ENCODE measurements at places on chromosomes 2 and 18.
A peak's percentile ranks its signal among the peaks of the same experiment; 100 is the strongest.

DNA sequence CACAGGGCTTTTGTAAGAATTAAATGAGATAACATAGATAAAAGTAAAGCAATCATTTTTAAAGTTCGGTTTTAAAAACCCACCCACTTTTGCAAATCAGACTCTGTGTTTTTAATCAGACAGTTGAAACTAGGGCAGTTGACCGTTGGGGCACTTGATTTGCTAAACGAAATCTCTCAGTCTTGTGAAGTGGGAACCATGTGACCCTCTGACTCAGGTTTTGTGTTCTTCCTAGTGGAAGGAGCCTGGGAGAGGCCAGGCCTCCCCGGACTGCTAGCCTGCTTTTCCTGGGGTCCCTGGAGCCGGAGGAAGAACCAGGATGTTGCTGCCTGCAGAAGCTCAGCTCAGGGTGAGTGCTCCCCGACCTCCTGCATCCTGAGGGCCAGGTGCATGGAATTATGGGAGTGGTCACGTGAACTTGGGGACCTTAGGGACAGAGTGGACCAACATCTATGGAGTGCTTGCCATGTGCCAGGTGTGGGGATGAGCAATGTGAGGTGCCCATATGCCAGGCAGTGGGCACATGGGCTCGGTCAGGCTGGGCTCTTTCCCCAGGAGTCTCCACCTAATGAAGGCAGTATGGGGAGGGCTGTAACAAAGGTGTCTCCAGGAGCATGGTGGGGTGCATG lies 3.9 kb downstream of the C2orf72 start:
- no peak for DNase-seq

DNA sequence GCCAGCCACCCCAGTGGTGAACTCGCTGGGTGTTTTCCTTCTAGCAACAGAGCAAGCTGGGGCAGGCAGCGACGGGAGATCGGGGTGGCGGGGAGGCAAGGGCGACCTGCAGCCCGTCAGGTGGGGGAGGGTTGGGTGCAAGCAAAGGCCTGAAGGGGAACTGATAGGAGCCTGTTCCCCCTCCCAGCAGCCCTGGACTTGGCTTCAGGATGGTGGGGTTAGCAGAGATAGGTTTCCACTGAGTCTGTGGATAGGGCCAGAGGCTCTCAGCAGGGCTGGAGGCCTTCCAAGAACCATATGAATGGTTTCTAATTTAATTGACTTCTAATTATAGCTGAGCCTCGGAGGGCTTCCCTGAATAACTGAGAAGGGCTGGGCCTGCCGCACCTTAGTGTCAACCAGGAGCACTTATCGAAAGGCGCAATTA lies 55.3 kb downstream of the EDAR start:
- DNase-seq = no peak

DNA sequence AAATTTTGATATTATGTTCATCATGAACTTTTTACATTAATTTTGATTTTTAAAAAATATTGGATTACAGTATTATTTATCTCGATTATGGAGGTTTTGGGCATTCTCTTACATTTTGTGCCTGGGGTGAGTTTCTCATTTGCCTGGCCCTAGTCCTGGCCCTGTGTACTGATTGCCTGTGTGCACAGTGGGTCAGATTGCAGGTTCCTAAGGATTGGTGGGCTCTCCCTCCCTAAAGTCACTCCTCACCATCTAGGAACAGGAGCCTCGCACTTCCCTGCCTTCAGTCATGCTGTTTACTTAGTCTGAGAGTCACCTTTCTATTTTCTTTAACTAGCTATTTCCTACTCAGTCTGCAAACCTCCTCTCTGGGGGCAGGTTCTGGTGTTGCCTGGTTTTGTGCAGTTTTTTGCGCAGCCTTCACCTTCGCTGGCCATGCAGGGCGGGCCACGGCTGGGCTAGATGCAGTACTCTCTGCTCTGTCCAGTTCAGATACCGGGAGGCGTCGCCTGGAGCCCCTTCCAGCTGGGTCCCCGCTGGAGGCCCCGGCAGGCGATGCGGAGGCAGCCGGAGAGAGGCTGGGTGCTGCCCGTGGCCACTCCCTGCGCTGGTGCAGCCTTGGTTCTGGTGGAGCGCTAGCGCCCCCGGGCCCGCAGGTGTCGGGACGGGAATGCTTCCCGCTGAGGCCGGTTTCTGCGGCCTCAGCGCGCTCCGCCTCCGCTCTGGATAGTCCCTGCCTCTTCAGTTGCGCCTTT lies 23.3 kb upstream of the MC5R start:
- DNase-seq = peak; percentile 76

DNA sequence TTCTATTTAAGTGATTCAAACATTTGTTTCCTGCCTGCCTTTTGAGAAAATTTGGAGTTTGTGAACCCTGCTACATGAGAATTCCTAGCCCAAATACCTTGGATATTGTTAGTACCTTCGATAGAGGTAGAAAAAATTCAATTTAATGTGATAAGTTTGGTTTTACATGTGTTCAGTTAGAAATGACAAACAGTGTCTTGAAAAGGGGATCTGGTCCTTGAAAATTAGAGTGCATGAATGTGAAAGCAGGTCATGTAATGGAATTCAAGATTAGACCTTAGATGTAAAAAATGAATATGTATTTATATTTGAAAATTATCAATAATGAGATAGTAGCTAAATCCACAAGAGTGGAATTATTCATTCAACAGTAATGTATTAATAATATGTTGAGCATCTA lies 70.5 kb downstream of the PIK3C3 start:
- DNase-seq = no peak

GRCh38 chr2:109422758-109423500 lies 190.8 kb downstream of the SEPTIN10 start:
- no peak for DNase-seq

DNA sequence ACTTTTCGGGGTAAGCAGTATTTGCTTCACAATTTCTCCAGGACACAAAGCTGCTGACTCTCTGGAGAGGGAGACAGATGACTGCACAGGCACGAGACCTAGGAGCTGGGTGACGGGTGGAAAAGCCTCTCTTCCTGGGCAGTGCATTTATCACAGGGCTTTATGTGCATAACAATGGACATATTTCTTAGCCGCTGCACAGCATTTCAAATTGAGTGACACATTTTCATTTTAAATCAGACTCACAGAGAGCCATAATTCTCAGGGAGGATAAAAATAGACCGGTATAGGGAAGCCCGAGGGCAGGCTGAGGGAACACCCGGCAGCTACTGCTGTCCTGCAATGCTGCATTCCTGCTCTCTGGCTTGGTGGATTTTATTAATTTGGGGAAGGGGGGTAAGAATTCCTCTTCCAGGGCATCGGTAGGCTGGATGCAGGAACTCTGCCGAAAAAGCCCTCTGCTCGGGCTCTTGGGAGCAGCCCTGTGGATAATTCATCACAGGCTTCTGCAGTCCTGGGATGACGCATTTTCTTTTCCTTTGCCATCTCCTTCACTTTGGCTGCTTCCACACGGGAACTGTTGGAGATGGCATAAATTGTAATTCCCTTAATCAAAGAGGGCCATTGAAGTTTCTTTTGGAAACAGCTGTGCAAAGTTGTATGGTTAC lies 108.1 kb upstream of the ACAA2 start:
- no peak for DNase-seq

GRCh38 chr2:27094353-27094984 lies 7.9 kb downstream of the KHK start:
- DNase-seq = no peak

- no peak for DNase-seq
These were observed 66.6 kb upstream of the ZNF397 start for GRCh38 chr18:35174093-35174731.

- DNase-seq = no peak
These were observed 533.8 kb upstream of the ACVR2A start for GRCh38 chr2:147311058-147311430.
